ENCODE measurements at places on chromosomes 3 and 15.

- DNase-seq: no peak
Observed at GRCh38 chr3:50268703-50269451, at the start of gene SEMA3B. TSS of gene SEMA3B (plus strand) at chr3:50269147. CDS start at chr3:50269241, 94 bp downstream.

DNA sequence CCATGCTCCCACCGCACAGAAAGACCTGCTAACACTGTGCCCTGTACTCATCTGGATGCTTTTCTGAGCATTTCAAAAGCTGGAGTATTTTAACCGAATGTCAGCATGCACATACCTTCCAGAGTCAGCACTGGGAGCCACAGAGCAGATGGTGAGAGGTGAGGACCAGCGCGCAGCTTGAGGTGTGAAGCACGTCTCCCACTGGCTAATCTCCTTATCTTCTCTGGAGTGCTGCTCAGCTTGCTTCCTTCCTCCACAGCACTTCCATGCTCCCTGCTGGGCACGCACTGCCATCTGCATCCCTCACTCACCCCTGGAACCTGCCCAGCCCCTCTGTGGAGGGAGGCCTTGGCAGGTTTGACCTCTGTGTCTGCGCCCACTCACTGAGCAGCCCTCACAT lies at the start of gene GNB5:
Gene GNB5 (minus strand): TSS at position 186 of the 400 bp plus-strand sequence. CDS start 6,716 bp downstream, outside the sequence.
- DNase-seq: no peak

- DNase-seq: no peak
Observed at GRCh38 chr3:61688307-61688984, 127.1 kb downstream of the PTPRG start.

GRCh38 chr15:74159773-74160172 lies 13.7 kb upstream of the ISLR start:
- DNase-seq: no peak

DNA sequence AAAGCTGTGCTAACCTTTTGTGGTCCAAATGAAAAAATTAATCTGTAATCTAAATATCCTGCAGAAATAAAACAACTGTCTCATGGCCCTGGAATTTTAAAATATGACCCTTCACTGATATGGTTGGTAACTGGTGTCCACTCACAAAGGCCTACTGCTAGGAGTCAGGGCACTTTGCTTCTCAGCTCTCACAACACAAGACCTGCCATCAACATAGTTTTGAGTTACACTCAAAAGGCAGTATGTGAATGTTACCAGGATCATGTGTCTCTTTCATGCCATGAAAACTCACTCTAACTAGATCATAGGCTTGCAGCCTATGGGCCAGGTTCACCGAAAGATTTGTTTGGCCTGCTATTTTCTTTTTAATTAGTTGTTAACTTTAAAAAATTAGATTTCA lies 10.0 kb upstream of the MLF1 start:
- no peak for DNase-seq
